Ovary (tissue), 10 donors: ENCODE measurements at places on chromosomes 7 and 10. TPM values are rescaled to one million over a fixed set of nuclear protein-coding genes. Genes with fewer than 3 reads are reported as not detected.

Gene HECW1
- total RNA-seq, result 0.31 TPM

Gene CALHM3
- total RNA-seq, result not detected

DNA sequence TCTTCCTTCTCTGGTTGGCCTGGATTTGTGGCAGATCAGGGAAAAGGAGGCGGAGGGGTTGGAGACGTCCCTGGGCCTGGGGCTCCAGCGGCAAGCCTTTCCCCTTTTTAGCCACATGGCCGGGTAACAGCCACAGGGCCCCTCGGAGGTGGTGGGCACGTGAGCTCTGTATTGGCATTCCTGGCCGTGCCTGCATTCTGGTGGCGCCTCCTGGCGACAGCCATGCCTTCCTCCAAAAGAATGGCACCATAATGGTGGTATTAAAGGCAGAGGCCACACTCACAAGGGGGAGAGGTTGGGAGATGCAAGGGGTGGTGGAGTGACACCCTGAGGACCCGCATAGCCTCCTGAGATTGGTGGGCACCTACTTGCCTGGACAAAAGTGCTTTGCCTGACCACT is 3.0 kb upstream of the AQP1 start:
- DNase-seq, result no peak
- peaks cover 4% of the 10 kb centered on the region for H3K4me1 ChIP-seq
- H3K4me3 ChIP-seq, result no peak overlapping the region
- H3K36me3 ChIP-seq, result no peaks in the 10 kb centered on the region
- no peak overlapping the region for H3K27ac ChIP-seq

DNA sequence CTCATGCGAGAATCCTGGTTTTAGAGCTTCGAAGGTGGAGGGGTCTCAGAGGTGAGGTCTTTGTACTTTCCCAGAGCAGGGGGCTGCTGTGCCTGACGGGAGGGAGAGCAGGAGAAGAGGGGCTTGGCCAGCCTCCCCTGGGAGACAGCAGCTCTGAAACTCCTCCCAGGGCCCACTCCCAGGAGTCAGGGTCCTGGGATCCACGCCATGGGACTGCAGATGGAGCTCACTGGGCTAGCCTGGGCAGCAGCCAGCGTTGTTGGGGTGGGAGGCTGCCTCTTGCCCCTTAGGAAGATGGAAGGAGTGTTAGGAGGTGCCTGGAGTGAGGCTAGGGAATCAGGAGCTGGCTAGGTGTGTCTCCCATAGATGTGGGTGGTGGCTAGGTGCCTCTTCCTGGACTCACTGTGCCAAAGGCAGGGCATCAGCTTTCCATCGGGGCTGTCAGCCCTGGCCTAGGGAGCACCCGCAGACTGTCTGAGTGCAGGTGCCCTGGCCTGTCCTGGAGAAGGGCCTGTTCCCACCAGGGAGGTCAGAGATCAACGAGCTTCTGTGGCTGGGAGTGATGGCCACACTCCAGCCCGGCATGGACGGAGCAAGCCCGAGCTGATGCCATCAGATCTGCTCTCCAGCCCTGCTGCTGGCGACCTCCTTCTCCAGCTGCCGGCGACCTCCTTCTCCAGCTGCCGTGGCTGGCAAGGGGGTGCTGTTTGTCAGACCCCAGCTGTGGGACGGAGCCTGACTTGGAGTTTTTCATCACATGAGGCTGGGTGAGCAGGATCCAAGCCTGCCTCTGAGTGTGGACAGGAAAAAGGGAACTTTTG is 111.3 kb downstream of the PTPN20 start:
- no peak for DNase-seq
- H3K27ac ChIP-seq, result no peak overlapping the region
- H3K4me1 ChIP-seq, result no peaks in the 10 kb centered on the region
- H3K27me3 ChIP-seq, result no peaks in the 10 kb centered on the region

DNA sequence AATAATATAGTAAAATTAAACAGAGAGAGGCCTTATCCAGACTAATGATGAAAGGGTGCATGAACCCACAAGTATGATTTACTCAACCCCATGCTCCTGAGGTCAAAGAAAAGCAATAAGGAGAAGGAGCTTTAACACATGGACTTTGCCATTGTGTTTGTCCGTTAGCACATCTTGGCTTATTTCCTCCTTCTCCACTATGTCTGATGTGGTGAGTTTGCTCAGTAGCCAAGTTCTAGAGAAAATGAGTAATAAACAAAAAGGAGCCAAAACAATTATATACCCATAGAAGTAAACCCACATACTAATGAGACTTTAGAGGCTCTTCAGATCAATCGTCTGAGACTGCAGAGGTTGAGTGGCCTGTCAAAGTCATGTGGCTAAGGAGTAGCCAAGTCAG is 26.1 kb upstream of the ADD3 start:
- no peak for DNase-seq
- H3K27ac ChIP-seq, result peak overlapping the region; percentile 60
- H3K27me3 ChIP-seq, result no peaks in the 10 kb centered on the region
- no peak overlapping the region for H3K4me3 ChIP-seq
- H3K36me3 ChIP-seq, result no peaks in the 10 kb centered on the region

DNA sequence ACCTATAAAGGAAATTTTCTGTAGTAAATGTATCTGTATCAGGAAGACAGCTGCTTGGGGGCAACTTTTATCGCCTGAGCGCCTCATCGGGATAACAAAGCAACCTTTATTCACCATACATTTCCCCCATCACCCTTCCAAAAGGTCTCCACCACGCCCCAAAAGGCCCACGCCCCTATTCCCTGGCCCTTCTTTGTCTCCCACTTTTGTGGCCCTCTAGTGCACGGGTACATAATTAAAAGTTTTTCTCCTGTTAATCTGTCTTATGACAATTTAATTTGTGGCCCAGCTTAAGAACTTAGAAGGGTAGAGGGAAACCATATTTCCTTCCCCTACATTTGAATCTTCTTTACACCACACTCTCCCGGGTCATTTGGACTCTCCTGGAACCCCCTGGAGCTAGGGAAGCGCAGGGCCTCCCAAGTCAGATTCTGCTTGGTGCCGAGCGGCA is 625 bp downstream of the RP9 start:
- peaks cover 4% of the 10 kb centered on the region for H3K4me1 ChIP-seq
- H3K27me3 ChIP-seq, result no peaks in the 10 kb centered on the region

DNA sequence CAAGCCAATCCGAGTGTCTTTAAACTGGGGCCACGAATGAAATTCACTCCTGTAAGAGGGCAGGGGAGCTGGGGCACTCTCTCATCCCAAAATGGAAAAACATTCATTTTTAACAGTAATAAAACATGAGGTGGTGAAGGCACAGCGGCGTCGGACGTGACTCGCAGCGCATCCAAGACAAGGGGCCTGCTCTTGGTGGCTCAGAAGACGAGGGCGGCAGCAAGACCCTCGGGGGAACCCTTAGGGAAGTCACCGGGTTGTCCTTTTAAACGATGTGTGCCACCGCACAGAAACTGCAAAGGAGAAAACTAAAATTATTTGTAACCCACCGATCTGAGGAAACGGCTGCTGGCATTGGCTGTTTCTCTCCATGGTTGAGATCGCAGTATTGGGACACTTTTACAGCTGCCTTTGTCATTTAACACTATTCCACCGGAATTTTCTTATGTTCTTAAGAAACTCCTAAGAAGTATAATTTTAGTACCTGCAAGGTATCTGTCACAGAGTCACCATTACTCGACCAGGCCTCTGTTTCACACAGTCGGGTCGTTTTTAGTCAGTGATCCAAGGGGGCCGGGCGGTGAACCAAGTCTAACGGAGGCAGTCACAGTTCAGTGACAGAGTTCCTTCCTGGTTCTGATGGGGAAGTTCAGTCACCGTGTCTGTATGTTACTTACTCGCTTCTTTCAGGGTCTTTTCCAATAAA is 159.3 kb downstream of the PTPRN2 start:
- H3K27ac ChIP-seq, result no peak overlapping the region
- no peaks in the 10 kb centered on the region for H3K36me3 ChIP-seq
- H3K4me1 ChIP-seq, result no peaks in the 10 kb centered on the region
- no peak overlapping the region for H3K4me3 ChIP-seq
- DNase-seq, result no peak

GRCh38 chr10:114519306-114519669 is 115.0 kb upstream of the AFAP1L2 start:
- no peaks in the 10 kb centered on the region for H3K36me3 ChIP-seq
- no peak for DNase-seq
- peak overlapping the region; percentile 73 for H3K27ac ChIP-seq
- H3K27me3 ChIP-seq, result no peaks in the 10 kb centered on the region
- H3K4me1 ChIP-seq, result peaks cover 34% of the 10 kb centered on the region
- no peak overlapping the region for H3K4me3 ChIP-seq
